Stimulated activated CD8-positive, alpha-beta memory T cell treated with anti-CD3 and anti-CD28 coated beads, Interleukin-2, amount 100 ng/mL, for 48 hours (primary cell): ENCODE measurements at places on chromosomes 1 and 21.

DNA sequence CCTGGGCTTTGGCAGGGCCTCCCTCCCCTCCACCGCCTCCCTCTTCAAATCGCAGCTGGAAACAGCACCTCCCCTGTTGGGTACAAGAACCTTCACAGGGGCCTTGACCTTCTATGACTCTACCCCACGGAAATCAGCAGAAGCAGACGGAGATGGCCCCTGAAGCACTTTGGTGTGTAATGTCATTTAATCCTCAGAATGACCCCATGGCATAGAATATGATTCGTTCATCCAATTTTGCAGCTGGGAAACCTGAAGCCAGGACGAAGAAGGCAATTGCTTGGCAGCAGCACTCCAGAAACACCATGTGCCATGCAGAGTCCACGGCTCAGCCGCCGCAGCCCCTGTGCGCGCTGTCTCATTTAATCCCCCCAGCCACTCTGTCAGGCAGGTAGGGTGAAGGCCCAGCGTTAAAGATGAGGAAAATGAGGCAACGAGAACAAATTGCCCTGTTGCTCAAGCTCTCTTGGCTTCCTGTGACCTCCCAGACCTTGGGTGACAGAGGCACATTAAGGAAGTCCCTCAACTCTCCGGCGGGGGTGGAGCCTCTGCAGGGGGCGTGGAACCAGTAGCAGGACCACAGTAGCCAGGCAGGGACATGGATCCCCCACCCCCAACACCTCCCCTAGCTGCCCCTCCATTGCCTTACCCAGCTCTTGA lies 25.8 kb upstream of the LAPTM5 start:
- no peak for DNase-seq

- no peak for DNase-seq
These were observed 28.4 kb downstream of the STX6 start for GRCh38 chr1:180994262-180994661.

DNA sequence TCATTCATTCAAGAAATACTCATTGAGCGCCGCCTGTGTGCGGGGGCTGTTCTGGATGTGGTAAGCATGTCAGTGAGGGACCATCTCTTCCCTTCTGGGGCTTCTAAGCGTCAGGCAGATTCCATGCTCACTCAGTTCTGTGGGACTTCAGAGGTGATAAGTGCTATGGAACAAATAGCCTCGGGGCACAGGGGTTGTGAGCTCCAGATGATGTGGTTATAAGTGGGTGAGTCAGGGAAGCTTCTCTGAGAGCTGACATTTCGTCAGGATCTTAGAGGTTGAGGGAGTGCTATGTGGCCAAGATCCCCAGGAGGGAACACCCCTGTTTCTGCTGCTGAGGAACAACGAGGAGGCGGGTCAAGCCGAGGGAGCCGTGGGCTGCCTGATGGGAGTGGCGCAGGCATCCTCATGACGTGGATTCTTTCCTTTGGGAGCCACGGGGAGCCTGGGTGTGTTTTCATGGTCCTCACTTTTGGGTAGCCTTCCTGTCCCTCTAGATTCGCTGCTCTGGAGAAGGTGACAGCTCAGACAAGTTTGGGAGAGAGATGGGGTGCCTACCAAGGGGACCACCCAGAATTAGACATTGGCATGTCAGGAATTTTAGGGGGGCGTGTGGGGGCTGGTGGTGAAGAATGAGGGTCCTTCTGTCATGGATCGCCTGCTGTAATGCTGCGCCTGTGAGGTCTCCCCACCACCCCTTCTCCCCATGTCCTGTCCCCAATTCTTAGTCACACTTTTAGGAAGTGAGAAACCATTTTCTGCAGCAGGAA lies 38.5 kb downstream of the HUNK start:
- no peak for DNase-seq

DNA sequence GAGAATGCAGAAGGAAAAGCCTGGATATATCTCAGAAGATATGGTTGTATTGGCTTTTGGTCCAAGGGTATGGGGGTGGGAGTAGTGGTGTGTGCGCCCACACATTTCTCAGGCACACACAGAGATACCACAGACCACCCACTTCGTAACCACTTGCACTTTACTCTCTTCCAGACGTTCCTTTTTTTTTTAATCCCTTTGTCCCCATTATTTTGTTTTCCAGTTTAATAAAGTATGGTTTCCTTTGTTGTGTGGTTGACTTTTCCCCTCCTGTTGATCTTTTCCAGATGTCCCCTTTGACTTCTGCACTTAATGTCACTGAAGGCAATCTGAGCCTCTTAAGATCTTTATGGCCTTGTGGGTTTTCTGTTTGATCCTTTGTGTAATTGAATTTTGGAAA lies 10.5 kb upstream of the TARS2 start:
- no peak for DNase-seq

DNA sequence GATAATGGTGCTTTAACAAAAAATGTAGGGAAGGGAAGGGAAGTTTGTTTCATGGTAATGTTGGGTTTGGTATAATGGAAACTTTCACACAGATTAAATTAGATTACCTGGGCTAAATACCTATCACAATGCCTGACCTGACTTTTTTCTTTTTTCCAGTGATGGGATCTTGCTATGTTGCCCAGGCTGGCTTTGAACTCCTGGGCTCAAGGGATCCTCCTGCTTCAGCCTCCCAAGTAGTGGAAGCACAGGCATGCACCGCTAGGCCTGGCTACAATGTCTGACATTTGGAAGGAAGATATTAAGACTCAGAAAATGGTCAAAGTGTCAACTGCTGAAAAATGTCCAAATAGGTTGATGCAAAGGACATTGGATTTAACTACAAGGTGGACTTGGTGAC lies 67.4 kb downstream of the KCNK1 start:
- no peak for DNase-seq

DNA sequence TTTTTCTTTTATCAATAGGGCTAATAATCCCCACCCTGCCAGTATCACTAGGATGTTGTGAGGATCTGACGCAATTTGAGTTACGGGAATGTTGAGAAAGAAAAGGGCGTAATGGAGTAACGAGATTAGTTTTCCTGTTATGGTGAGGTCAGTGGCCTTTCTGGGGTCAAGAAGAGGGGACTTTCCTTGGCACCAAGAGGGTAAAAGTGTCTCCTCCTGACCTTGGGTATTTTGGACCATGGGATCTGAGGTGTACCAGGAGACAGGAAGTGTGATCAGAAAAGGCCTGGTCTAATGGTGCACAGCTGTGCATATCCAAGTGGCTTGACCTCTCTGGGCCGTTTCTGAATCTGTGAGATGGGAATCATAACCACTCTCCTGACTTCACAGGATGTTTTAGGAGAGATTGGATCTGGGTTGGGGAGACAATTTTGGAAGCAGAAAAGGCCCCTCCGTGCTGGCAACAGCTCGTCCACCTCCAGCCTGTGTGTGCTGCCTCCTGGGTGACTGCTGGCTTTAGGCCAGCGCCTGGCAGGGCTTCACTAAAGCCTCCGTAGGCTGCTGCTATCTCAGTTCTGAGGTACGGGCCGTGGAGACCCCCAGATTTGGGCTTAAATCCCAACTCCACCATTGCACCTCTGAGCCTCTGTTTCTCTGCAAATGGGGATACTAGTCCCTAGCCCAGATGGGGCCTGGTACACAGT lies 37.1 kb downstream of the ALPL start:
- no peak for DNase-seq

DNA sequence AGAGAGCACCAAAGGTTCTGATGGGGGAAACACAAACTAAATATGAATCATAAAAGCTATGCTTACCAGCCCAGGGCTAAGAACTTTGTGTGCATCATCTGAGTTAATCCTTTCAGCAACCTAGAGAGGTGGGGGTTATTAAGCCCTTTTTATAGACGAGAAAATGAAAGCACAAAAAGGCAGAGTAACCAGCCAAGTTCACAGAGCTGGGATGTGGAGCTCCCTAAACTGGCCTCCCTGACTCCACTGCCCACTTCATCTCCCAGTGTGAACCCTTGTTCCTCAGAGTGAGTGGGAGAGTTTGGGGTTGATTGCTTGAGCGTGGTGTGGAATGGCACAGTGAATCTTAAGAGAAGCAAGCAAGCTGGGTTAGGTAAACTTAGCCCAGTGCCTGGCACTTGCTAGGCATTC lies 10.8 kb upstream of the BCAR3 start:
- DNase-seq: no peak

- no peak for DNase-seq
These were observed 57.8 kb upstream of the KCNJ6 start for GRCh38 chr21:37974081-37974480.

DNA sequence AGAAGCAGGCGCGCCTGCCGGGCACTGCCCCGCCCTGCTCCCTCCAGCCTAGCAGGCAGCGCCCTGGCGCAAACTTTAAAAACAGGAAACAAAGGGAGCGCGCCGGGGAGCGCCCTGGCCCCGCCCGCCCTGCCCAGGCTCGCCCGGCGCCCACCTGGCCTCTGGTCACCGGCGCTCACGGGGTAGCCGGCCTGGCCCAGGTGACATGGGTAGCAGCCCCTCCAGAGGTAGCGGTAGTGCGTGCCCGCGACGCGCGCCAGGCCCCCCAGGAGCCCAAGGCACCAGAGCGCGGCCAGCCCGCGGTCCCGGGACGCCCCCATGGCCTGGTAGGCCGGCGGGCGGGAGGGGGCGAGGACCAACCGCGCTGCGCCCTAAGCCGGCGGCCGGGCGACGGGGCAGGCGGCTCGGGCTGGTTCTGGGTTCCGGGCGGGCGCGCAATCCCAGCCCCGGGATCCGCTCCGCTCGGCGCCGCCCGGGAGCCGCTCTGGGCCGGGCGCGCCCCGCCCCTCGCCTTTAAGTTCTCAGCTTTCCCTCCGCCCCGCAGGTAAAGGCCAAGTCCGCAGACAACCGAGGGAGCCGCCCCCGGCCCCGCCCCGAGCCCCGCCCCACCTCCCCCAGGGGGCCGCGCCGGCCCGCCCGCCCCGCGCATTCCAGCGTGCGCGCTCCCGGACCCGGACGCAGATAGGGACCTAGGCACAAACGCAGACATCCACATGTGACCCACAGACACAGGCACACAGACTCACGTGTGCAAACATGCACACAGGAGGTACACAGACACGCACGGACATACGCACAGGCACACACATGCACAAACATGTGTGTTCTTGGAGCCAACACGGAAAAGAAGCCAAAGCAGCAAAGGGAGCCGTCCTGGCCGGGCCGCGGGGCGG lies 76.7 kb downstream of the ARHGEF16 start:
- DNase-seq: peak; percentile 71

GRCh38 chr1:97451046-97451826 lies 469.6 kb downstream of the DPYD start:
- DNase-seq: no peak

DNA sequence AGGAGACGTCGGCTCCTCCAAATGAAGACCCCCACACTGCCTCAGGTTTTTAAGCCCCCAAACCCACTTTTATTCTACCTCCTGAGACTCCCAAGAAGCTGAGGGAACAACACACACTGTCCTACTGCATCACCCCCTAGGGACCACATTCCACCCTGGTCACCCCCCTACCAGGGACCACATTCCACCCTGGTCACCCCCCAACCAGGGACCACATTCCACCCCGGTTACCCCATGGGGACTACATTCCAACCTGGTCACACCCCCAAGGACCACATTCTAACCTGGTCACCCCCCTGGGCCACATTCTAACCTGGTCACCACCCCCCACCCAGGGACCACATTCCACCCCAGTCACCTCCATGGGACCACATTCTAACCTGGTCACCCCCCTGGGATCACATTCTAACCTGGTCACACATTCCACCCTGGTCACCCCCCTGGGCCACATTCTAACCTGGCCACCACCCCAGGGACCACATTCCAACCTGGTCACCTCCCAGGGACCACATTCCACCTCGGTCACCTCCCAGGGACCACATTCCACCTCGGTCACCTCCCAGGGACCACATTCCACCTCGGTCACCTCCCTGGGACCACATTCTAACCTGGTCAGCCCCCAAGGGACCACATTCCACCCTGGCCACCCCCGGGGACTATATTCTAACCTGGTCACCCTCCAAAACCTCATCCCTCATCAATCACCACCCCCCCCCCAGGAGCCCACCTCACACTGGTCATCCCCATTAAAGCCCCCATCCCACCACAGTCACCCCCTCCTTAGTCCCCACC lies 587.6 kb downstream of the NPHP4 start:
- no peak for DNase-seq

DNA sequence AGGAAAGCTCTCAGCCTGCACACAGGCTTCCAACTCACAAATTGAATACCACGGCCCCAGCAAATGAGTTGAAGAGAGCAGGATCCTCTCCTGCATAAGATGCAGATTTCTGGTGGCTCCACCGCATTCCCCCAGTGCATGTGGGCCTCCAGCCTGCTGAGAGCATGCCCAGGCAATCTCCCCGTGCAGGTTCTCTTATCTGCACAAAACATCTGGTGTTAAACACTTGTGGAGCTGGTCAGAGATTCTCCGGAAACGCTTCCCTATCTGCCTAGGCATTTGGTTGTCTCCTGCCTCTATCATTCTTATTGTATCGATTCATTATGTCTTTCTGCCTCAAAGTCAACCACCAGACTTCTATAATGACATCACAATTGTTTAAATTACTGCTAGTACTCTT lies 1349.0 kb upstream of the B3GALT2 start:
- DNase-seq: no peak

GRCh38 chr1:204359474-204360255 lies at the start of gene PLEKHA6:
PLEKHA6 (minus strand) TSS chr1:204359929; CDS start chr1:204273727, 86,202 bp downstream.
- peak; percentile 13 for DNase-seq

GRCh38 chr1:176515310-176515709 lies 52.3 kb downstream of the PAPPA2 start:
- DNase-seq: no peak

DNA sequence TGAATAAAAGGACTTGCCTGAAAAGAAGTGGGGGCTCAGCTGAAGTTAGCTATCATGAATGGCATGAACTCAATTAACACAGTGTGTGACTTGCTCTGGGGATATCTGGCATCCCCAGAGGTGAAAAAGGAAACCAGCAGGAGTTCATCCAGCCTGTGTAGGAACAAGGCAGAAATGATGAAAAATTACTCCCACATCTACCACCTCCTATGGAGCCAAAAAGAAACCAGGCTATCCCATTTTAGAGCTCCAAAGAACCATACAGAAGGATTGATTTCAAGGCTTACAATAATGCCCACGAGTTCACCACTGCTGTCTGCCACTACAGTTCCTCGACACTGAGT lies 25.3 kb downstream of the TP53BP2 start:
- no peak for DNase-seq

- DNase-seq: no peak
These were observed 13.1 kb upstream of the HEYL start for GRCh38 chr1:39652554-39652953.

- no peak for DNase-seq
These were observed 141.8 kb downstream of the ZZZ3 start for GRCh38 chr1:77540501-77541161.

DNA sequence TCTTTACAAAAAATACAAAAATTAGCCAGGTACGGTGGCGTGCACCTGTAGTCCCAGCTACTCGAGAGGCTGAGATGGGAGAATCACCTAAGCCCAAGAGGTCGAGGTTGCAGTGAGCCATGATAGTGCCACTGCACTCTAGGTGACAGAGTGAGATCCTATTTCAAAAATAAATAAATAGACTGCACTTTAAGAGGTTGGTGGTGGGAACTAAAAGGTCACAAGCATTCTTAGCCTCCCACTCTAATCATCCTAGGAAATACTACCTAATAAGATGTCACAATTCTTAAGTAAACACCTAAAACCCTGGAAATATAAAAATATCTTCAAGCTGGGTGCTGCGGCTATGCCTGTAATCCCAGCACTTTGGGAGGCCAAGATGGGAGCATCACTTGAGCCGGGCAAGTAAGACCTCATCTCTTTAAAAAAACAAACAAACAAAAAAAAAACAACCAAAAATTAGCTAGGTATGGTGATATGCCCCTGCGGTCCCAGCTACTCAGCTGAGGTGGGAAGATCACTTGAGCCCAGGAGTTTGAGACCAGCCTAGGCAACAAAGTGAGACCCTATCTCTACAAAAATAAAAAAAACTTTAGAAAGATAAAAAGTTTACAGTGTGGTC lies 4.1 kb downstream of the DCAF8 start:
- no peak for DNase-seq

GRCh38 chr1:228245111-228245510 lies 37.3 kb downstream of the OBSCN start:
- no peak for DNase-seq
